Activated CD4-positive, alpha-beta T cell treated with anti-CD3 and anti-CD28 coated beads, Interleukin-2, amount 10 ng/mL, durations not matched to agents 7 days and 5 days (primary cell): ENCODE measurements at places on chromosomes 7 and 10. TPM values are rescaled to one million over a fixed set of nuclear protein-coding genes. Genes with fewer than 3 reads are reported as not detected.

Gene CALHM3
- 0.17 TPM for total RNA-seq

Gene FAM25A
- total RNA-seq, result not detected

Gene NYAP1
- total RNA-seq, result 0.32 TPM

Gene HHEX
- total RNA-seq, result 0.25 TPM

Gene KCTD7
- 40.0 TPM for total RNA-seq

Gene STRIP2
- total RNA-seq, result 12.1 TPM

Gene IRF5
- total RNA-seq, result 6.7 TPM

GRCh38 chr7:123749537-123749857 is 694 bp upstream of the WASL start:
- H3K27me3 ChIP-seq, result peaks cover 6% of the 10 kb centered on the region
- H3K4me1 ChIP-seq, result peaks cover 38% of the 10 kb centered on the region
- peaks cover 15% of the 10 kb centered on the region for H3K36me3 ChIP-seq
- H3K4me3 ChIP-seq, result peak overlapping the region; percentile 97
- peak overlapping the region; percentile 93 for H3K27ac ChIP-seq

GRCh38 chr10:97898429-97898828 is 48.8 kb downstream of the GOLGA7B start:
- no peaks in the 10 kb centered on the region for H3K4me1 ChIP-seq
- H3K4me3 ChIP-seq, result no peak overlapping the region
- no peak for DNase-seq
- no peaks in the 10 kb centered on the region for H3K36me3 ChIP-seq
- peaks cover 3% of the 10 kb centered on the region for H3K27me3 ChIP-seq
- H3K27ac ChIP-seq, result no peak overlapping the region

GRCh38 chr7:87152897-87153641 is 816 bp downstream of the DMTF1 start:
- H3K27me3 ChIP-seq, result no peaks in the 10 kb centered on the region
- DNase-seq, result peak; percentile 29
- peak overlapping the region; percentile 95 for H3K27ac ChIP-seq
- peak overlapping the region; percentile 86 for H3K4me3 ChIP-seq

DNA sequence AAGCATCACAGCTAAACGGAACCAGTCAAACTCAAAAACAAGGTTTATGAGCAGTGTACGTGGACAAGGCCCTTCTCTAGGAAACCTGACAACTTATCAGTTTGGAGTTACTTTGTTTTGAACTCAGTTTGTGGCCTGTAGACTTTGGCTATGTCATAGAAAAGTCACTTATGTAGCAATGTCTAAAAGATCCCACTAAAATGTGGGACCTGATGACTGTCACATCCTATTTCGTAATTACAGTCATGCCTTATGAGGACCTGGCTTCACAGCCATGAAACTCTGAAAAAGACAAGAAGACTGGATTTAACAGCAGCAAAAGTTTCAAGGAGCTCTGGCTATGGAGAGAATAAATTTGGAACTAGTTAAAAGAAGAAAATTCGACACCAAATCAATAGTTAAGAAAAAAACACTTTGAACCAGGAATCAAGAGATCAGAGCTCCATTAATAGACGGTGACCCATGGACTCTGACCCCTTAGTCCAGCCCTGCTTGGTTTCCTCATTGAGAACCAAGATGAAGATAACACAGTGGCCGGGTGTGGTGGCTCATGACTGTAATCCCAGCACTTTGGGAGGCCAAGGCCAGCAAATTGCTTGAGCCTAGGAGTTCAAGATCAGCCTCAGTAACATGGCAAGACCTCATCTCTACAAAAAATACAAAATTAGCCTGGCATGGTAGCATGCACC is 204.3 kb downstream of the SFMBT2 start:
- no peaks in the 10 kb centered on the region for H3K27me3 ChIP-seq
- peaks cover 45% of the 10 kb centered on the region for H3K36me3 ChIP-seq
- H3K4me1 ChIP-seq, result peaks cover 5% of the 10 kb centered on the region
- DNase-seq, result no peak
- no peak overlapping the region for H3K4me3 ChIP-seq
- H3K27ac ChIP-seq, result no peak overlapping the region

DNA sequence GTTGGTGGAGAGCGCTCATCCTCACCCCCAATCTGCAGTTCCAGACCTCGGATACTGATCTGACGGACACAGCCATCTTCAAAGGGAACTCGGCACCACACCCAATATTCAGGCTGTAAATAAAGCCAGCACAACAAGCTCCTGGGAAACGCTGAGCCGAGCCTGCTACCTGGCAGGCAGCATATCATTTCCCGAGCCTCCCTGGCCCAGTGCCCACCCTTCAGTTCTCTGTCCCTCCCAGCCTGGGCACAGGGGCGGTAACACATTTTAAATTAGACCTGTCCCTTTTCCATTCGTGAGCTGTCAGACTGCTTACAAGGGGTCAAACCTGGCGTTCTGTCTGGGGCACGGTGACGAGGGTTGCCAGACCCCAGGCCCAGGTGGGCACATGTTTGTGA is 250.5 kb downstream of the ARHGAP12 start:
- H3K27ac ChIP-seq, result no peak overlapping the region
- DNase-seq, result no peak
- no peaks in the 10 kb centered on the region for H3K27me3 ChIP-seq
- no peaks in the 10 kb centered on the region for H3K4me1 ChIP-seq

DNA sequence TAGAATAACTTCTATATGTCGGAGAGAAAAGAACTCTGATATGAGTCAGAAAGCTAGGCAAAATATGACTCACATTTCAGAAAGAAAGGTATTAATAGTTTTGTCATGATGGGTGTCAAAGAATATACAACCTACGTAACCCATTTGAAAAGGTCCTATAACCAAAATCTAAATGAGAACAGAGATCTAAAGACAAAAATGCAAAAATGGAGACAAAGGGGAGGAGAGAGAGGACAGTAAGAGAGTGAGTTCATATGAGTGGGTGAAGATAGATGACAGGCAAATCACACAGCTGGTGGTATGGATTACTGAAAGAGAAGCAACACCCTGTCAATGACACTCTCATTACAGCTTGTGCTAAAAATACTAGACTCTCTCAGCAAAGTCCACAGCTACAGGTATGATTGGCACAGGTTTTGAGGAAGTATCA is 25.6 kb downstream of the ANKMY2 start:
- H3K4me3 ChIP-seq, result no peak overlapping the region
- peaks cover 9% of the 10 kb centered on the region for H3K4me1 ChIP-seq
- DNase-seq, result no peak
- H3K27me3 ChIP-seq, result no peaks in the 10 kb centered on the region
- H3K27ac ChIP-seq, result no peak overlapping the region

- H3K27me3 ChIP-seq, result no peaks in the 10 kb centered on the region
- no peaks in the 10 kb centered on the region for H3K4me1 ChIP-seq
- H3K36me3 ChIP-seq, result no peaks in the 10 kb centered on the region
- H3K4me3 ChIP-seq, result no peak overlapping the region
Observed at GRCh38 chr7:33432821-33433220, 303.5 kb downstream of the BBS9 start.

- no peak for DNase-seq
- H3K36me3 ChIP-seq, result no peaks in the 10 kb centered on the region
- H3K27ac ChIP-seq, result no peak overlapping the region
- H3K27me3 ChIP-seq, result no peaks in the 10 kb centered on the region
- no peak overlapping the region for H3K4me3 ChIP-seq
- H3K4me1 ChIP-seq, result peaks cover 4% of the 10 kb centered on the region
Observed at GRCh38 chr10:129871966-129872365, 92.1 kb downstream of the EBF3 start.

DNA sequence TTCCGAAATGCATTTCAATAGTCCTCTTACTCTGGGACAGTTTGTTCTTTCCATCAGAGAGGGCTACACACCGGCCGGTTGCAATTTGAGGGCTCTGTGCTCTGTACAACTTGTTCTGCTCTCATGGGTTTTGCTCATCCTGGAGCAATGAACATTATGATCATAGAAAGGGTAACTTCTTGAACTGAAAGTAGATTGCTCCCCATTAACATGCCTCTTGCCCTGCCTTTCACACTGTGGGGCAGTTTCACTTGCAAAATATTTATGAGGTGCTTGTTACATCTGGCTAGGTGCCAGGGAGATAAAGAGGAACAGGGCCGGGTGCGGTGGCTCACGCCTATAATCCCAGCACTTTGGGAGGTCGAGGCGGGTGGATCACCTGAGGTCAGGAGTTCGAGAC is 97.3 kb upstream of the MPP7 start:
- H3K36me3 ChIP-seq, result no peaks in the 10 kb centered on the region
- H3K4me1 ChIP-seq, result no peaks in the 10 kb centered on the region
- H3K27me3 ChIP-seq, result peaks cover 3% of the 10 kb centered on the region
- no peak for DNase-seq
- H3K4me3 ChIP-seq, result no peak overlapping the region

DNA sequence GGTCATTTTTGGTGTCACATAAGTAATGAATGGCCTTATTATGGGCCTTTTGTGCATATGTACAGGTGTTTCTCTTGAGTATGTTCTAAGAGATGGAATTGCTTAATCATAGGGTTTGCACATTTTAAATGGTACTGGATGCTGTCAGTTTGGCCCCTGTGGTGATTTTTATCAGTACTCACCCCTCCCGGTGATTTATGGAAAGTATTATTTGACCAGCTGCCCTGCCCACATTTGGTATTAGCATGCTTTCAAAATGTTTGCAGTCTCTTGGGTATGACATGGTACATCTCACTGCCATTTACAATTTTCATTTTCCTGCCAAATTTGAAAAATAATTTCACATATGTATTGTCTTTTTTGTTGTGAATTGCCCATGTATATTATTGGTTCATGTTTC is 427.7 kb downstream of the LRMDA start:
- no peaks in the 10 kb centered on the region for H3K36me3 ChIP-seq
- no peaks in the 10 kb centered on the region for H3K27me3 ChIP-seq
- H3K4me3 ChIP-seq, result no peak overlapping the region
- H3K27ac ChIP-seq, result no peak overlapping the region

- no peaks in the 10 kb centered on the region for H3K4me1 ChIP-seq
- no peaks in the 10 kb centered on the region for H3K27me3 ChIP-seq
- H3K4me3 ChIP-seq, result no peak overlapping the region
- no peaks in the 10 kb centered on the region for H3K36me3 ChIP-seq
- DNase-seq, result no peak
- no peak overlapping the region for H3K27ac ChIP-seq
Observed at GRCh38 chr10:21260066-21260465, 265.4 kb downstream of the SKIDA1 start.

DNA sequence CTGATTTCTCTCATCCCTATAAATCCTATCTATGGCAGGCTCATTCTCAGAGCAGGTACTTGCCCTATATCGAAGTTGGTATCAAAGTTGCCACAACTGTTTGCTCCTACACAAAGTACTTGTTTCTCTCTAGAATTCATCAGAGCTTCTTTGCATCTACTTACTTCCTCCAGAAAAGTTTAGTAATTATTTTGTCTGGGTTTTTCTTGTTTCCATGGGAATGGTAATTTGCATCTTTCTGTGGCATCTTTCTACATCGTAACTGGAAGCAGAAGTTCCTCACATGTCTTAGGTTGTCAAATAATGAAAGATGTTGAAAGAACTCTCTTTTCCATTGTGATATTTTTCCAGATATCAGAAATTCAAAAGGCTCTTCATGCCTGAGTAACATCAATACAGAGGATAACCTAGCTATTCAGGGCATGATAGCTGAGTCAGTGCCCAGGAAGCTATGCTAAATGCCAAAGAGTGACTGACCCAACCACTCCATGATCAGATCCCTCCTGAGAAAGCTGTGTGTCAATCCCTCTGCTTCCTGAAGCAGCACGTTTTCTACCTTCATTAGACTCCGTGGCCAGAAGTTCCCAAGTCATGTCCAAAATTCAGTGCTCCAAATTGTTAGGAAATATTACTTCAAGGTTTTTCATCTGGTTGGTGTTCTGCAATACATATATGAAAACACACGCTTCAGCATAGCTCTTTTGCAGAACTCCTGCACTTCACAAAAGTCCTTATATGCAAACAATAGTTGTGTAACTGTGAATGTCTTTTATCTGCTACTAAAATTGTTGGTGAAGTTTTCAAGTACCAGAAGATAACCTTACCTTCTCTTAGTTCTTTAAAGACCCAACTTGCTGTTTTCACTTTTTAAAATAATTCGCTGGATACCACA is 216.5 kb downstream of the VTI1A start:
- DNase-seq, result no peak
- peaks cover 3% of the 10 kb centered on the region for H3K36me3 ChIP-seq
- no peaks in the 10 kb centered on the region for H3K27me3 ChIP-seq
- no peak overlapping the region for H3K4me3 ChIP-seq

DNA sequence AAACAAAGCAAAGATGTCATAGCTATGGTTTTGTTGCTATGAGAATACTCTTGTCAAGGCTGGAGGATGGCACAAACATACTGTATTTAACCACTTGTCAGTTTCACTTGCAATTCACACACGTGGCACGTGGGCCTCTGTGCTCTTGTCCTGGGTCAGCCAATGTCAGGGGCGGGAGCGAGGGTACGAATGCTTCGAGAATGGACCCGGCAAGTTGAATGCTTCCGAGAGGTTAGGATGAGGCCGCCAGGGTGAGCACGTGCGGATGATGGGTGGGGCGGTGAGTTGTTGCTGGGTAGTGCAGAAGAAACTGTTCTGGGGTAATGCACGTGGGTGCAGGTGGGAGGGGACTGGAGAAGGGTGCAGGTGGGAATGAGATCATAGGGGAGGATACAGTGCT is 10.4 kb upstream of the OCM2 start:
- no peaks in the 10 kb centered on the region for H3K36me3 ChIP-seq
- H3K4me1 ChIP-seq, result no peaks in the 10 kb centered on the region
- no peak for DNase-seq
- no peak overlapping the region for H3K4me3 ChIP-seq
- H3K27me3 ChIP-seq, result peaks cover 2% of the 10 kb centered on the region

DNA sequence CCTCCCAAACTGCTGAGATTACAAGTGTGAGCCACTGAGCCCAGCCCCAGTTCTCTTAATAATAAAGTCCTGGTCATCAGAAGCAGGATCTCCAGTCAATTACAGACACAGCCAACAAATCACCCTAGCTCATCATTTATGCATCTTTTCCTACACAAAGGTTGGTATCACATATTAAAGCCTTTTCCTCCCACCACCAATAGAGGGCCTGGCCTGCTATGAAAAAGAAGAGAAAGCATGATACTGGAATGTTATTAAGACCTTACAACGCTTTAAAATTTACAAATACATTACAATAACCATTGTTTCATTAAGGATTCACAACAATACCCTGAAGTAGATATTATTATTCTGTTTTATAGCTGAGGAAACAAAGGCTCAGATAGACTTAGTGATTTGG is 25.9 kb downstream of the VAX1 start:
- H3K4me1 ChIP-seq, result no peaks in the 10 kb centered on the region
- no peak overlapping the region for H3K4me3 ChIP-seq
- H3K27me3 ChIP-seq, result peaks cover 9% of the 10 kb centered on the region

- no peak overlapping the region for H3K27ac ChIP-seq
- H3K36me3 ChIP-seq, result no peaks in the 10 kb centered on the region
- H3K27me3 ChIP-seq, result no peaks in the 10 kb centered on the region
- no peak overlapping the region for H3K4me3 ChIP-seq
- DNase-seq, result no peak
Observed at GRCh38 chr10:10600004-10600403, 417.7 kb upstream of the CELF2 start.

GRCh38 chr10:127892743-127893142 is at the start of gene CLRN3:
CLRN3 (minus strand) TSS chr10:127892941; CDS start chr10:127892784, 157 bp downstream.
- DNase-seq, result no peak
- no peaks in the 10 kb centered on the region for H3K36me3 ChIP-seq
- H3K27ac ChIP-seq, result no peak within 1 kb of the TSS
- H3K27me3 ChIP-seq, result peaks cover 15% of the 10 kb centered on the region
- H3K4me1 ChIP-seq, result peaks cover 4% of the 10 kb centered on the region
